ENCODE measurements at places on chromosomes 2 and 18.

- DNase-seq: no peak
Measured at GRCh38 chr2:20050646-20051531, 539 bp downstream of the LAPTM4A start.

DNA sequence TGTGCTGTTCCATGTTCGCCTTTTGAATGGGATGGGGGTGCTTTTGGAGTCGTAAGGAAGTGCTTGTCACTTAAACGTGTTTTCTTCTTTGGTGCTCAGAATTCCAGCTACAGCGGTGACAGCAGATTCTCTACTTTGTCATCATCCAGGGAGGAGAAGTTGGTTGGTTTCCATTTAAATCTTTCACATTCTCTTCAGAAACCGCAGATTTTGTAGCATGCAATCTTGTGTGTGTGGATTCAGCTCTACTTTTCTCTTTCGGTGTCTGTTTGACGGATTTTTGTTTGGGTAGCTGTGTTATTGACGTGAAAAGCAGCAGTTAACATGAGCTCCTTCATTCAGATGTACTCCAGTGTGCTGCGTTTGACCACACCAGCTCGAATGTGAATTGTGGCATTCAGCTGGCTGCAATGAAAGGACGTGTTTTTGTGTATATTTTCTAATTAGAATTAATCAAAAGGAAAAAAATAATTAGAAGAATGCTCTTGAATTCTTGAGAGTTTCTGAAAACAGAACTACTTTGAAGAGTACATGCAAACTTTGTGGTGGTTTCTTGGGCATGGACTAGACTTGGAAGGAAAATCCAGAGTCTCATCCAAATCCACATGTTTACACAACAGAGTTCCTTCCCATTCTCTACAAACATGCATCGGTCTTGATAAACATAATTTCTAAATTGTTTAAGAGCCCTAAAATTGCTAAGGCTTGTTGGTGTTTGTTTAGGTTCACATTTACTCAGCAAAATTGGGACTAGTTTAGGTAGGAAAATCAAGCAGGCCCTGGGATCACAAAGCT is 68.7 kb upstream of the RBM44 start:
- DNase-seq: no peak

DNA sequence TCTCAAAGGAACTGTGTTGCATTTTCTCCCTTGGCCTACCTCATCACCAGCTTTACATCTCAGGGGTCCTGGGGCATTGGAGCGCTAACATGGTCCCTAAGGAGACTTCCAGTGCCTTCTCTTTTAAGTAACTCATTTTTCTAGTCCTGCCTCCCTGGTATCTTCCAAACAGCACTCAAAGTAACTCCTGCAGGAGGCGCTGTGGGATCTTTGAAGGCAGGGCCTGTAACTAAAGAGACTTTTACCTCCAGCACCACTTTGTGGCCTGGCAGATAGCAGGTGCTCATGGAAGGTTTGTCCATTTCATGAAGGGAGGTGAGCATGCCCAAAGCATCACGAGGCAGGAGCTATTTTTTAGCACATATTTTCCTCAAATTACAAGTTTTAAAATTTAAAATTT is 411.0 kb upstream of the GYPC start:
- DNase-seq: no peak

DNA sequence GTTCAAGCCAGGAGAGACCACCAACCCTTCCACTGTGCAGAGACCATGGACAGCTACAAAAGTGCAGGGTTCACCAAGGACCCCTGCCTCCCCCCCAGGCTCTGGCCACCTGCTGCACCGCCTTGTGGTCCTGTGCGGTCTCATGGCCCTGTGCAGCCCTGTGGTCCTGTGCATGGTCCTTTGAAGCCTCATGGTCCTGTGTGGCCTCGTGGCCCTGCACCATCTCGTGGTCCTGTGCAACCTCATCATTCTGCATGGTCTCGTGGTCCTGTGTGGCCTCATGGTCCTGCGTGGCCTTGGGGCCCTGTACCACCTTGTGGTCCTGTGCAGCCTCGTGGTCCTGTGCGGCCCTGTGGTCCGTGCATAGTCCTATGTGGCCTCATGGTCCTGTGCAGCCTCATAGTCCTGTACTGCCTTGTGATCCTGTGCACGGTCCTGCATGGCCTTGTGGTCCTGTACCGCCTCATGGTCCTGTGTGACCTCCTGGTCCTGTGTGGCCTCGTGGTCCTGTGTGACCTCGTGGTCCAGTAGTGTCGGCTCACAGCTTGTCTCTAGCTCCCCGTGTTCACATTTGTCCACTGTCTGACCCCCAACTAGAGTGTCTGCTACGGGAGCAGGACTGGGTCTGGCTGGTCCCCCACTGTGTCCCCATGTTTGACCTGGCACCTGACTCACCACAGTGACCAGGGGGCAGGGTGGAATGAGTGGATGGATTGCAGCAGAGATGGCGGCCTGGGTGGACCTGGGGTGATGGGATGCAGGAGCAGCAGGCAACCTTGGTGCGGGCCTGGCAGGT is 20.0 kb upstream of the OTOS start:
- DNase-seq: no peak

DNA sequence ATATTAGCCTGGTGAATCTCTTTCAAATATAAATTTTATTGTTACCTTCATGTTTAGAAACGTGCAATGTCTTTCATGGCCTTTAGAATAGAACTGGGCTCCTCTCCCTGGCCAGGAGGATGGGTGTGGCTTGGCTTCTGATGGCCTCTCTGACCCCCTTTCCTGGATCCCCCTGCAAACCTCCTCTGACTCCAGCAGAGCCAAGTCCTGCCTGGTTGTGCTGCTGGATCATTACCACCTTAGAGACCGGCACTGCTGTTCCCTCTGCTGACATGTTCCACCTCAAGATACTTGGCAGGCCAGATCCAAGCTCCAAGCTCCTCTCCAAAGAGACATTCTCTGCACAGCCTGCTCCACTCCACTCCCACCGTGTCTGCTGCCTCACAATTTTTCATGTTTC is 823.8 kb upstream of the HS6ST1 start:
- no peak for DNase-seq

- DNase-seq: no peak
Measured at GRCh38 chr2:178915423-178916173, 108.4 kb upstream of the TTN start.

DNA sequence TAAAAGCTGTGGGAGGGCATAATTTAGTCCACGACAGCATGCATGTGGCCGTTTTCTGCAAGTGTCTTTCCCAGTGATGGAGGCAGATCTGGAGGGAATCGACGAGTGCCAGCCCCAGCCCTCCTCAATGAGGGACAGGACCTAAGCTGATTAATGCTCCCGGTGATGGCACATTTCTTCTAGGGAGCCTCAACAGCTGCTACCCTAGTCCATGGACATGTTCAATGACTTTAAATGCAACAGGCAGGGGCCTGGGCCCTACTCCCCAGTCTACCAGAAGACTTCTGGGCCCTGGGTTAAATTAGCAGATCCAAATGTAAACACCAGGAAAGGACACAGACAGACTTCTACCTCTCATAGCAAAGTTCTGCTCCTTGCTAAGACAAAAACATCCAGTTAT is 155.1 kb downstream of the ACTR3 start:
- DNase-seq: no peak

DNA sequence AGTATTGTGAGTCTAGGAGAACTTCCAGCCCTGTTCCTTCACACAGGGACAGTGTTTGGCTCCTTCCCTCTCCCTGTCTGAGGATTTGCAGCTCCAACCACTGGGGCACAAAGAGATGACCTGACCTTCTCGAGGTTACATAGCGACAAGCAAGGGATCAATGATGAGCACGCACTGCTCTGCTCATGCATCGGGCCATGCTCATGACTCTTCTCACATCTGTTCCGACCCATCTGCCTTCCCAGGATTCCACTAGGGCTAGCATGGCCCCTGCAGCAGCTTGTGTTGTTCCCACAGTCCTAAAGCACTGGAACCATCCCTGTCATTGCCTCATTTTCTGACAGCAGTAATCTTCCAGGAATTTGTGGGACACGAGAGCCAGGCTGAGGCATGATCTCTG is 78.8 kb upstream of the ARHGAP28 start:
- DNase-seq: no peak

DNA sequence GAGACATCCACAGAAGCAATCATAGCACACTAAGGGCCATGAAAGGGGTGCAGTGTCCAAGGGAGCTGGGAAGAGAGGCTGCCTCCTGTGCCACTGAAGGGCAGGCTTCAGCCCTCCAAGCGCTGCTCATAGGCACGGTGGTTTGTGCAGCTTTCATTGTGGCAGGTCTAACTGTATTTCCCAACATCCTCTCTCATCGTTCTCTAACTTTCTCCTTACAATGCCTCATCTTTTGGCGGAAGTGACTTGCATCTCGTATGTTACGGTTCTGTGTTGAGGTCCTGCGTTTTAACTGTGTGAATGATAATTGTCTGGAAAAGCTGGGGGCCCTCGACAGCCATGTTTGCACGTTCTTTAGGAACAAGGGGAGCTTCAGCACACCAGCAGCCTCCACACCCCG is 213.9 kb downstream of the GBX2 start:
- DNase-seq: no peak

GRCh38 chr2:215687149-215688031 is 251.5 kb upstream of the FN1 start:
- DNase-seq: no peak

- no peak for DNase-seq
Measured at GRCh38 chr18:26135548-26135947, 1.9 kb downstream of the PSMA8 start.

DNA sequence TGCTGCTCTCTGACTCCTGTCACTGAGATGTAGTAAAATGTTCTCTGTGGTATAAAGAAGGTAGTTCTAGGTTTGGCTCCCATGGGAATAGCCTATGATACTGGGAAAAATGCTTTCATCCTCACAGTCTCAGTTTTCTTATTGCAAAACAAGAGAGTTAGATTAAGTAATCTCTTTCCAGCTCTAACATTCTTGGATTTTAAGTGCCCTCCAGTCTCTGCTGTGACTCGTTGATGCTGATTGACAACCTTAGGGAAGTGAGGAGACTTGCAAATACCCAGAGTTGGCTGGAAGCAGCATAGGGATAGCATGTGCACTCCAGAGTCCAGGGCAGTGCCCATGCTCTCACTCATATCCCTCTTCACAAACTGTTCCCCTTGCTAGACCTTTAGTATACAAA is 534.9 kb downstream of the SLC4A3 start:
- DNase-seq: no peak
